NCI-H1694 treated with DMSO at 0.1 percent for 48 hours (cell line): ENCODE measurements at places on chromosomes 11 and 22.

DNA sequence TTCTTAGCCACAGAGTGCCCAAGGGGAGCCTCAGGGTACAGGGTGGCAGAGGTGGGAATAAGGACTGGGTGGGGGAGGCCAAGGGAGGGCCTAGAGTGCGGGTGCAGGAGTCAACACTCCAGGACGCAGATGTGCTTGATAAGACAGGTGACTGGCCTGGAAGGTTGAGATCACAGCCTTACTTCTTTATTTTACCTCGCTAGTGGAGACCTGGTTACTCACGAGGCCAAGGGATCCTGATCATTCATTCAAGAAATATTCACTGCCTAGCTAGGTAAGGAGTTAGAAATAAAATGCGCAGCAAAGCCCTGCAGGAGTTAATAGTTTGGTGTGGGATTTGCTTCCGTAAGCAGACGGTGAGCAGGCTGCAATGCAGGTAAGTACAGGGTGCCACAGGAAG is 13.2 kb upstream of the PEX26 start:
- DNase-seq = no peak

- no peak for DNase-seq
Measured at GRCh38 chr11:75096456-75097172, at the start of gene OR2AT4. OR2AT4 (minus strand) TSS chr11:75096876.

DNA sequence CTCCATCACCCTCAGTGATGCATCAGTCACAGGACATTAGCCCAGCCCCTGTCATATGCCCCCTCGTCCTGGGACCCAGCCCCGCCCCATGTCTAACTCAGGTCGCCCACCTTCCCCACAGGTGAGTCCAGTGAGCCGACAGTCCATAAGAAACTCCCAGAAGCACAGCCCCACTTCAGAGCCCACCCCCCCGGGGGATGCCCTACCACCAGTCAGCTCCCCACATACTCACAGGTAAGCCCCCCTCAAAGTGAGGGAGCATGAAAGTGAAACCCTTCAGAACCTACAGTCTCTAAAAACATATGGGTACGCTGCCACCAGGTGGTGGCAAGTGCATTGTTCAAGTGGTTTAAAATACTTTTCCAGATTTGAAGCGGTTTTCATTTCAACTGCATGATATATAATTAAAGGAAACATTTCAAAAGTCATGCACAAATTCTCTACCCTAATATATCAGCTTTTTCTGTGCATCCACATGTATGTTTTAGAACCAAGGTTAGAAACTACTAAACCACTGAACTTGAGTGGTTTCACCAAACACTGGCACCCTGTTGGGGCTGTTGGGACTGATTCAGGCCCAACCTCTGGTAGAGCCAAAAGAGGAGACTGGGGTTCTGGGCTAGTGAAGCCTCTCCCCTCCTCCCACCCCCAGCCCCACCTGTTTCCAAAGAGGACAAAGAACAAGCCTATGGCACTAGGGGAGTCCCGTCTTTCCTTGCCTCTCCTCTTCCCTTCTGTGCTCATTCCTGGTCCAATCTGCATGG is 17.3 kb downstream of the EPS8L2 start:
- peak; percentile 46 for DNase-seq

DNA sequence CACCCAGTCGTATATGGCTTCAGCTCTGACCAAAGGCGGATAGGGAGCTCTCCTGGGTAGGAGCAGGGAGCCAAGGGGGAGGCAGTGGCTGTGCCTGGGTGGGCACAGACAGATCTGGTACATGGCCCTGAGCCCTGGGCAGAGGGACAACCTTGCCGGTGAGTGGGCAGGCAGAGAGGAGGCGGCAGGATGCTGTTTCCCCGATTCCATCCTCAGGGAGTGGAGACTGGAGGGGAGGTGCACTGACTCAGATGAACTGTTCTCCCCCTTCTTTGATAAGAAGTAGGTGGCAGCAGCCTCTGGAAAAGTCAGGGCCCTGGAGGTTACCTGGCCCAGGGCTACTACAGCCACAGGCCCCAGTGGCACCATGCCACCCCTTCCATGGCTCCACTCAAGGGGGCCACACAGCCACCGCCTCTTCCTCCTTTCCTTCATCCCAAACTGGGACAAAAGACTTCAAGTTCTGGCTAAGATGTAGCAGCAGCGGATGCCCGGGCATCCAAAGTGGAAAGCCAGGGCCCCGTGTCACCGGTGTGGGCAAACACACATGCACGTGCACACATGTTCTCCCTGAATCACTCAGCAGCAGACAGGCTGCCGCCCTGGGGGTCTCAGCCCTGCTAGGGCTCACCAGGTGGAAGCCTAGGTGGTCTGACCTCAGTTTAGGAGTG is 13.4 kb downstream of the CXCR5 start:
- DNase-seq = no peak

DNA sequence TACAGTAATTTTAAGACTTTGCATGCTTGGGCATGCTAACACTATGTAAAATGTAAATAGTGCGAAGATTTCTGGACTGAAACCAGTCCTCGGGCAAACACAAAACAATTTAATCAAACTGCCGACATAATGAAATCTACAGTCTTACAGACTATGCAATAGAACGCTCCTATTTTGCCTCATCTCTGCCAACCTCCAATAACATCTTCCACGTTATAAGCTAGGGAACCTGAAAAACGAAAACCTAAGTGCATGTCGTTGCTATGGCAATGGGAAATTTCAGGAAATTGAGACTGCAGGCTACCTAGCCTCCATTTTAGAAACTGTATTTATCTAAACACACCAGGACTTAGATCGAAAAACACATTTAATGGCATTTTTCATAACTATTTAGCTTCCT is 1.1 kb downstream of the CSTF3 start:
- DNase-seq = peak; percentile 24

- no peak for DNase-seq
Measured at GRCh38 chr11:128628325-128628673, 40.9 kb upstream of the ETS1 start.

GRCh38 chr11:65491614-65492386 is 7.0 kb upstream of the MALAT1 start:
- peak; percentile 60 for DNase-seq

DNA sequence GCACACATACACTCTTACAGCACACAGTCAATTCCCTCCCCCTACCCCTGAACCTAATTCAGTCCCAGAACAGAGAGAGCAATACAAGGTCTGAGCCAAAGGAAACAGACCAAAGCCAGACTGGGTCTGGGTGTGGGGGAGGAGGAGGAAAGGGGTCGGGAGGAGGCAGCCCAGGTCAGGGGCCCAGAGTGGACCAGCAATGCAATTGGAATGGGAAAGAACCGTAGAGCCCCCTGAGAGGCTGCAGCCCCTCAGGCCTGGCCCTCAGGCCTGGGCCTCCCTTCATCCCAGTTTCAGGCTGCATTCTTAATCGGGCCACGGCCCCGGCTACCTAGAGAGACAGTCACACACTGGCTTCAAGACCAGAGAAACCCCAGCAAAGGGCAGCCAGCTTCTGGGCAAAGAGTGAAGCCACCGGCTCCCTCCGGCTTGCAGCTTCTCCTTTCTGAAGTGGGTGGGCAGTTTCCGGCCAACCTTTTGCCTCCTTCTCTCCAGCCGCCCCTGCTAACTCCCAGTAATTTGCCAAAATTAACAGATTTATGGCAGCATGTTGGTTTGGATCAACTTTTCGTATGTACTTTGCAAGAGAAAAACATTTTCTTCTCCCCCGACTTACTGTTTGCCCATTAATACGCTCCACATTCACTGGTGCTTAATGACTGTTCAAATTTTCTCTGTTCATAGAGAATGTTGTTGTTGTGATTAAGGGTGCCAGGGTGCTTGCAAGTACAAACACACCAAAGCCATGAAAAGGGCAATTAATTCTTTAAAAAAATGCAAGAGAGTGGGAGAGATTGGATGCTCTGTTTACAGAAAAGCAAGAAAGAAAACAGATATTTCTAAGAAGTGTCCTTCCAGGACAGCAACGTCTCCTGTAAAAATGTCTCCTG is 488.3 kb downstream of the MN1 start:
- DNase-seq = no peak

- no peak for DNase-seq
Measured at GRCh38 chr11:1969035-1969434, 21.9 kb downstream of the MRPL23 start.

- no peak for DNase-seq
Measured at GRCh38 chr11:2542406-2542805, 97.6 kb downstream of the KCNQ1 start.

DNA sequence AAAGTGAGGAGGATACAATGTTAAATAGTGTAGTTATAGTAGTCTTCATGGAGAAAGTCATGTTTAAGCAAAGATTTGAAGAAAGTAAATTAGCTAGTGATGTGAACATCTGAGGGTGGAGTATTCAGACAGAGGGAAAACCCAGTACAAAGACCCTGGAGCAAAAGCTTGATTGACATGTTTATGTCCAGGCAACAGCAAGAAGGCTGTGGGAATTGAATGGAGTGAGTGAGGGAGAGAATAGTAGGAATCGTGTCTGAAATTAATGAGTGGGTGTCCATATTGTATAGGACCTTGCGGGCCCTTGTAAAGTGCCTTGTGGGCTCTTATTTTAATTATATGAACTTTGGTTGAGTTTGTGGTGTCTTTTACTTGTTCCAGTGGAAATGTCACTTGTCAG is 424.1 kb upstream of the KIRREL3 start:
- DNase-seq = no peak

DNA sequence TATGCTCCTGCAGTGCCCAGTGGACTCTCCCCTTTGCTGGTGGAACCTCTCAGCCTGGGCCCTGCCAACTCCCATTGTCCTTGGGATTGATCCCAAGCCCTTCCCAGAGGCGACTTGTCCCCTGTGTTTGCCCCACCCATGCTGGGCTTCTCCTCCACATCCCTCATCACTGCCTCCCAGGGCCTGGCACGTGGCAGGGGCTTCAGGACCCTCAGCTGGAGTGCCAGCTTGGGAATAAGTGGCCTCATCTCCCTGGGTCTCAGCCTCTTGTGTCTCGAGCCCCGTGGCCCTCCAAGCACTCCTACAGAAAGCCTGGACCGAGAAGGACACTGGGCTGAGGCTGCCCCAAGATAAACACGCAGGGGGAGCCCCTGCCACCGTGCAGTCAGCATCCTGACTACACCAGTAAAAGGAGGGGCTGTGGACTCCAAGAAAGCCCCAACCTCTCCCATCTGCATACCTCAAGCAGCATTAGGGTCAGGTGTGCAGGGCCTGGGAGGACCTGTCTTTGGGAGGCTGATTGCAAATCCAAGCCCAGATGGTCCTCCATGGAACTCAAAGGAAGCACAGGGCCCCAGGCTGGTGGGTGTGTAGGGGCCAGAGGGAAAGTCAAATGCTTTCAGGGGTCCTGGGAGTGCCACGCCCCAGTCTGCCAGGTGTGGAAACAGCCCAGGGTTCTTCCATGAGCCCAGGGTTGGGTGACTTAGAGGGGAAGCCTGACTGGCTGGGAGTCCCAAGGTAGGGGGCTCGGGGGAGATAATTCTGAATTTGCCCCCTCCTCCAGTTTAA is 9.5 kb upstream of the GNAZ start:
- DNase-seq = no peak

- DNase-seq = no peak
Measured at GRCh38 chr11:64333556-64333955, 6.4 kb upstream of the CCDC88B start.

DNA sequence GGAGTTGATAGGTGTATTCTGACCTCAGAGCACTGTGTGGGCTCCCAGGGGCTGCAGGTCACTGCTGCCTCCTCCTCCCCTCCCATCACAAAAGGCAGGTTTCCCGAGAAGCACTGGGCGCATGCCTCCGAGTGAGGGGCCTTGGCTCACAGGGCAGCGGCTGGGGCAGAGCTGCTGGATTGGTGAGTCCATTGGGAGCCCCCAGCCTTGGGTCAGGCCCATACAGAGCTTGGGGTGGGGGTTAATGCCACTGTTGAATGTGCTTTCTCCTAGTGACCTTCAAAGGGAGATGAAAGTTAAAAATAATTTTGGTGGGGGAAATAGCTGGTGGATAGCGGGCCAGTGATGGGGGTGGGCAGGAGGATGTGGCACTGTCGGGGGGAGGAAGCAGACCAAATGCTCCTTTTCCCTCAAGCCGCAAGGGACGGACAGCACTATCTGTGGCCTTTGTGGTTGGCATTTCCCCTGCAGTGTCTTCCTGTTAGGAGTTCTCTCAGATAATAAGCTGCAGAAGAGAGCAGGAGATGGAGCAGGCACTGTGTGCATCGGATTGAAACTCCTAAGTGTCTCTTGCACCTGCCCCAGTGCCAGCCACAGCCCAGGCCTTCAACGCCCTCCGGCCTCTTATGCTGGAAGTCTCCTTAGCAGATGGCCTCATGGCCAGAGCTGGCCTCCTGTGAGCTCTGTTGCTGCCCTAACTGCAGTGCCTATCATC is 3.2 kb downstream of the TUBA8 start:
- DNase-seq = no peak

GRCh38 chr11:29300420-29300819 is 716.4 kb downstream of the KCNA4 start:
- DNase-seq = no peak

GRCh38 chr11:36149538-36150242 is 139.5 kb downstream of the COMMD9 start:
- DNase-seq = peak; percentile 21

GRCh38 chr11:46290598-46291309 is 13.3 kb downstream of the CREB3L1 start:
- DNase-seq = no peak

DNA sequence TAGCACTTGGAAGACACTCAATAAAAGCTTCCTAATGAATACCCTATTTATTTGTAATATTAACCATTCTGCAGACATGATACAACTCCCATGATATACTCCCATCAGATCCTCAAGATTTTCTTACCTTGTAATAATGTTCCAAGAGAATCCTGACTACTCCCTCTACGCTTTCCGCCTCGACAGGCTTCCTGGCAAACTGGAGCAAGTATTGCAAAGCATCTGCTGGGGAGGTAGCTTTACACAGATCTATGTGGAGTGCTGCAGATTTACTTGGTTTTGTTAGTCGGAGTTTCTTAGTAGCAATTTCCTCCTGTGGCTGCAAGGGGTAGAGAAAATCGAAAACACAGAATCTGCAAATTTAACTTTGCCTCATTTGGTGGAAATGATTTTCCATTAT is 3.5 kb downstream of the INTS4 start:
- DNase-seq = no peak

GRCh38 chr11:111456859-111457730 is 55.1 kb downstream of the BTG4 start:
- no peak for DNase-seq

DNA sequence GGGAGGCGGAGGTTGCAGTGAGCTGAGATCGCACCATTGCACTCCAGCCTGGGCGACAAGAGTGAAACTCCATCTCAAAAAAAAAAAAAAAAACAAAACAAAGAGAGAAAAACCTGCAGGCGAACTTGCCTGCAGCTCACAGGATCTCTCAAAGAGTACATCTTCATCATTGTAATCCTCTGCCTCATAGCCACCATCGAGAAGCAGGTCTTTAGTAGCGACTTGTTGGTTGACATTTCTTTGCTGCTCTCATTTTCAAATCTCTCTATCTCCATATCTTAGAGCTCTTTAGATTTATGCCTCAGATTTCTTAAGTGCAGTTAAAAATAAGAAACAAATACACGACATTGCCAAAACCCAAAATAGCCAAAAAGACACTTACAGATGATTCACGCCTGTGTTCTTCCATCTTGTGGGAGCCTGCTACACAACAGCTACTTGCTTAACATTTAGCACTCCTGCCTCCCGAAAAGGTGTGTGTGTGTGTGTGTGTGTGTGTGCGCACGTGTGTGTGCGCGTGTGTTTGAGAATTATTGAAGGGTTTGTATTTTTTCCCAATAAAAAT is 14.6 kb downstream of the FAM227A start:
- DNase-seq = no peak
